RKO (cell line): ENCODE measurements at places on chromosomes 6 and 20.

DNA sequence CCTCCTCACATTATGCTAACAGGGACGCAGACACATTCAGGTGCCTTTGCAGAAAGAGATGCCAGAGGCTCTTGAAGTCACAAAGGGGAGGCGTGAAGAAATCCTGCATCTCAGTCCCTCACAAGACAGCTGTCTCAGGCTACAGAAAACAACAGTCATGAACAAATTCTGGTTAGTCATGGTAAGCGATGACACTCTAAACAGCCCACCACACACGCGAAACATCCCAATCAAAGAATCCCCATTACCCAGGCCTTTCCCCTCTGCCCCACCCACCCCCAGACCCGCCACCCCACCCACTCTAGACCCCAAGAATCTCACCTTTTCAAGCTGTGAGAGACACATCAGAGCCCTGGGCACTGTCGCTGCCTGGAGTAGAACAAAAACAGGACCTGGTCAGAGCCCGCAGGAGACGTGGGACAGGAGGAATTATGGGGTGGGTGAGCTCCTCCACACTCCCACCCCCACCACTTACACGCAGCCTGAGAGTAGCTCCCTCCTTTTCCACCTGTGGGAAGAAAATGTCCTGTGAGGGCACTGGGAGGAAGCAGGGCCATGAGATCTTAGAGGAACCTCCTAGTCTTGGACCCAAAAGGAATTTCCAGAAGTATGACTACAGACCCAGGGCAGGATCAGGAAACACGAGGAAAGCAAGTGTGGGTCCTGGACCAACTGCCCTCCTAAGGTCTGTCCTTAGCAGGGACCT, 2.7 kb downstream of the HLA-B start:
- DNase-seq: no peak

DNA sequence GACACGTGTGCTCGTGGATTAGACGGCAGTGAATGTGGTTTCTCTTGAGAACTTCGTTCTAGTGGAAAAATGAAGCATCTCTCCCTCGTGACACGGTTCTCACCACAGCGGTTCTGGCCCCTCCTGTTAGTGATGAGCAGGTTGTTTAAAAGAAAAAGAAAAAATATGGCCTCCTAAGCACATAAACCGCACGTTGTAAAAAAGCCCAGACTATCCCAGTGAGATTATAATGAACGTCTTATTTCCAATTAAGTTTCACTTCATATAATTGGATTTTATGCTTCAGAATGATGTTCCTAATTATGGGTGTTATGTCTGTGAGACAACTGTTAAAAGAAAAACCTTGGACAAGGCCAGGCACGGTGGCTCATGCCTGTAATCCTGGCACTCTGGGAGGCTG, 74.5 kb upstream of the FRMD1 start:
- DNase-seq: no peak

DNA sequence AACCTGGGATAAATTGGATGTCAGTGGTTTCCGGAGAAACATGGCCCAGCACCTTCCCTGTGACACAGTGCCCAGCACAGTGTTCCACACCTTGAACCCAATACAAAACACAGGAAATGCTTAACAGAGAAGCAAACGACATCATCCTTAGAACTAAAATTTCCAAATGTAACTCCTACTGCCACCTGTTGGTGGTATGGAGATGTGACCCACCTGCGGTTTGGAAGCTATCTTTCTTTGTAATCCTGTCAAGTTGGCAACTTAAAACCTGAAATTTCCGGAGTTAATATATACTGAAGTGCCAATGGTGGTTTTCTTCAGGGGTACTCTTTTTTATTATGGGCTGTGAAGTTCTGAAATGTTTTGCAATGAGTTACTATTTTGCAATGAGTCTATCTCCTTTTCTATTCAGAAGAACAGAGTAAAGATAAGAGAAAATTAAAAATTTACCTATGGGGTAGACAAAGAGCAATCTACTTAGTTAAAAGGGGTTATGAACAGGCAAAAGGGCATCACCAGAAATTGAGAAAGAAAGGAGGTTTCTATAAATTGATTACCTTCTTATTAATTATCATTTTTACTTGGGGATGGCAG, 658.8 kb downstream of the PTPRT start:
- peak; percentile 70 for DNase-seq

GRCh38 chr20:63183422-63184146, 32.3 kb downstream of the YTHDF1 start:
- peak; percentile 40 for DNase-seq

DNA sequence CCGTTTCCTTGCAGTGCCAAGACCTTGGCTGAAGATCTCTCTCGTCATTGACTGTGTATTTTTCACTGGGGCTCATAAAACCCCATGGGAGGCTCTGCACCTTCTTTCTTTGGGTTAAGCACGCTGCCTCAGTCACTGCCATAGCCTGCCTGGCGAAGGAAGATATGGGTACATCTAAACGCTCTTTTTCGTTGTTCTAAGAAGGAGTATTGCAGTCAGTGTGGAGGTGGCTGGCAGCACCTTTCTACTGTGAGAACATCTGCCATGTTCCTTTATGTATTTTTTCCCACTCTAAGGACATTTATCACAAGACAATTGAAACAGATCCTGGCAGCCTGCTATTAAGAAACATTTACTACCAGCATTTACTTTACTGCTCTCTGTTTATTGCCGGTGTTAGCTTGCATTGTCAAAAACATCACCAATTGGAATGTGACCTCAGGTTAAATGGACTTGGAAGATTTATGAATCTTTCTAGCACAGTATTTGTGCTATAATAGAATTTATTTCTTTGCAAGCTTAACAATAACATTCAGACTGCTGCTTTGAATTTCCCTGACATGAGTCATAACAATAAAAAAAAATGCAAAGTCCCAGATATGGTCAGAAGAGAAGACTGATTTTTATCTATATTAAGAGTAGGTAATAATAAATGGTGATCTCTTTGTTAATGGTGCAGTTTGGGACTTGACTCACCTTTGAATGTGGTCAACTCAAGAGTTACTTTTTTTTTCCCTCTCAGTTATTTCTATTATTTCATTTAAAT, 62.2 kb upstream of the CLDN20 start:
- DNase-seq: no peak

DNA sequence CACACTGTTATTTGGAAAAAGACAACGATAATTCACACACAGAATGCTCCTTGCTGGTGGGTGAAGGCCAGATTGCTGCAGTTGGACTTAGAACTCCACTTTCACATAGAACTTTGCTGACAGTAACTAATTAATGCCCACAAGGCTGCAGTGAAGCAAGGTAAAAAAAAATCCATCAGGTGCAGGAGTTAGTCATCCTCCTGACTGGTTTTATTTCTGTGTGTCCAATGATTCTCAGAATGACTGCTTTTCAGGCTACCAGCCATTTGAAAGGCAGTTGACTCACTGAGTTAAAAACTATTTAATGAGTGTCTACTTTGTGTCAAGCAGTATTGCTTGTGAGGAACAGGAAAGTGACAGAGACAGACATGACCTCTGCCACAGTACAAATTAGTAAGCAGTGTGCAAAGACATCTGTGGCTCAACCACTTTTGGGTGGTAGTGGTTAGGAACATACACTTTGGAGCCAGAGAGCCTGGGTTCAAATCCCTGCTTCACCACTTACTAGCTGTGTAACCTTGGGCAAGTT, 41.9 kb downstream of the ELOVL5 start:
- peak; percentile 26 for DNase-seq
